ENCODE measurements at places on chromosomes 11 and 22. TPM values are rescaled to one million over a fixed set of nuclear protein-coding genes. Genes with fewer than 3 reads are reported as not detected.

Gene CDC42EP1
- 34.8 TPM for total RNA-seq

Gene CD3E
- total RNA-seq: 1.8 TPM

Gene SELENOO
- 18.0 TPM for total RNA-seq

Gene SC5D
- 21.6 TPM for total RNA-seq

Gene PGM2L1
- total RNA-seq: 3.4 TPM

Gene PRR33
- 0.33 TPM for total RNA-seq

DNA sequence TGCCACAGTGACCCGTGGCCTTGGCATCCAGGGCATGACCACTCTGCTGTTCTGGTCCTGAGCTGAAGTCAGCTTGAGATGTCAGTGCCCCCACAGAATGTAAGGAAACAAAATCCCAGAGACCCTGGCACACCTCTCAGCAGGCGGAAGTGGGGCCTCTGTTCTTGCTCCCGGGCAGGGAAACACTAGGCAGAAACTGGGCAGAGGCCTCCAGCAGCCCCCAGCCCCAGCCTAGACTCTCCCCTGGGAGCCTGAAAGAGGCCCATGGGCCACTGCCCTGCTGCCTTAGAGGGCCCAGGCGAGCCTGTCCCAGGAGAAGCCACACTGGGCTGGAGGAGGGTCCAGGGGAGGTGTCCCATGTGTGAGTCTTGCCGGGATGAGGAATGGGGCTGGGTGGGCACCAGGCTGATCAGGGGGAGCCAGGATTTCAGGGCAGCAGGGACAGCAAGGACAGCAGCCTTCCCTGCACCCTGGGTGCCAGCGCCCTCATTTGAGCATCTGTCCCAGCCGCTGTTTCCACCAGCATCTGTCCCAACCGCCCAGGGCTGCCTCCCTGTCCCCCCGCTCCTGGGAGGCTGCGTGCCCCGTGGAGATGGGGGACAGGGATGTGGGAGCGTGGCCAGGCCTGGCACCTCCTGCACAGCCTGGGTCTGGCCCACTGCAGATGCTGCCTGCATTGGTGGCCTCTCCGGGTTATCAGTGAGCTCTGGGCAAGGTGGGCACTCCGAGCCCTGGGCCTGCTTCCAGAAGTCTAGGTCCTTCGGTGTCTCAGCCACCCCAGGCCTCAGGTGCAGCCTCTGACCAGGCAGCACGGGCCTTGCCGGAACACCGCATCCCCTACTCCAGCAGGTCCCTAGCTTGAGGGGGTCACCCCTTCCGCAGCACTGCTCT is 1072.4 kb downstream of the BRD1 start:
- no peak overlapping the region for H3K27ac ChIP-seq
- no peak overlapping the region for H3K4me3 ChIP-seq
- DNase-seq: peak; percentile 40
- H3K36me3 ChIP-seq: no peaks in the 10 kb centered on the region
- H3K27me3 ChIP-seq: no peaks in the 10 kb centered on the region
- H3K4me1 ChIP-seq: no peaks in the 10 kb centered on the region

GRCh38 chr11:10866893-10867331 is 9.1 kb upstream of the ZBED5 start:
- no peaks in the 10 kb centered on the region for H3K36me3 ChIP-seq
- DNase-seq: no peak

DNA sequence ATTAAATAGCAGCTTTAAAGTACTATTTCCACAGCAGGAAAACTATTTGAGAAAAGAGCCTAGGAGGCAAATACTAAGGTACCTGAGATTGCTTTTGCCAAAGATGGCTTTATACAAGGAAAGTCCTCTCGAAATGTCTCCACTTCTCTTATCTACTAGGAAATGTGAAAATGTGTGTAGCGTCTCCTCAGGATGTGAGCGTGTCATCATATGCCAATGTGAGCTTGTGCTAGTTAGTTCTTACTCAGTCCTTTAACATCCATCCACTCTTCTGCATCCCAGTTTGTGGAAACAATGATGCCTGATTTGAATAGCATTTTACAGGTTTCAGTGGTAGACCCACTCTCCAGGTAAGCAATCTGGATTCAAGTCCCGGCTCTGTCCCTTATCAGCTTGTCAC is 421.0 kb downstream of the DYNC2H1 start:
- H3K4me1 ChIP-seq: peaks cover 14% of the 10 kb centered on the region
- H3K27ac ChIP-seq: peak overlapping the region; percentile 60
- no peaks in the 10 kb centered on the region for H3K27me3 ChIP-seq
- no peaks in the 10 kb centered on the region for H3K36me3 ChIP-seq
- no peak for DNase-seq

- no peak for DNase-seq
- no peaks in the 10 kb centered on the region for H3K36me3 ChIP-seq
- no peaks in the 10 kb centered on the region for H3K27me3 ChIP-seq
- H3K4me1 ChIP-seq: no peaks in the 10 kb centered on the region
Observed at GRCh38 chr11:20451568-20451967, 64.1 kb downstream of the PRMT3 start.

GRCh38 chr11:95776859-95777258 is 12.7 kb downstream of the FAM76B start:
- no peaks in the 10 kb centered on the region for H3K4me1 ChIP-seq
- H3K27me3 ChIP-seq: no peaks in the 10 kb centered on the region
- DNase-seq: no peak

GRCh38 chr11:119567688-119568582 is 145.0 kb upstream of the THY1 start:
- H3K27ac ChIP-seq: no peak overlapping the region
- H3K4me3 ChIP-seq: no peak overlapping the region
- no peaks in the 10 kb centered on the region for H3K27me3 ChIP-seq
- no peak for DNase-seq
- H3K4me1 ChIP-seq: no peaks in the 10 kb centered on the region

DNA sequence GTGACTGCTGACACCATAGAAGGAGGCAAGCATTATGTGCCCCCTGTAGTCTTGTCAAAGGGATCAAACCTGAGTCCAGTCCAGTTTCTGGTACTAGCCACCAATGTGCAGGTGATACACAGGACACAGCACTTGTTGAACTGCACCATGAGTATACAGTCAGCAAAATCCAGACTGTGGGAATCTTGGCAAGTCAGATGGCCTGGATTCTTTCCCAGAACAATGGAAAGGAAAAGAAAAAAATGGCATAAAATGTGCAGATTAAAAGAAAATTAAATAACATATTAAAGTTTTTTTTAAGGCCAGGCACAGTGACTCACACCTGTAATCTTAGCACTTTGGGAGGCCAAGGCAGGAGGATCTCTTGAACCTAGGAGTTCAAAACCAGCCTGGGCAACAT is 16.8 kb downstream of the CRY2 start:
- peaks cover 30% of the 10 kb centered on the region for H3K4me1 ChIP-seq
- H3K36me3 ChIP-seq: peaks cover 87% of the 10 kb centered on the region
- H3K27ac ChIP-seq: no peak overlapping the region
- no peaks in the 10 kb centered on the region for H3K27me3 ChIP-seq
- no peak overlapping the region for H3K4me3 ChIP-seq
- DNase-seq: no peak

DNA sequence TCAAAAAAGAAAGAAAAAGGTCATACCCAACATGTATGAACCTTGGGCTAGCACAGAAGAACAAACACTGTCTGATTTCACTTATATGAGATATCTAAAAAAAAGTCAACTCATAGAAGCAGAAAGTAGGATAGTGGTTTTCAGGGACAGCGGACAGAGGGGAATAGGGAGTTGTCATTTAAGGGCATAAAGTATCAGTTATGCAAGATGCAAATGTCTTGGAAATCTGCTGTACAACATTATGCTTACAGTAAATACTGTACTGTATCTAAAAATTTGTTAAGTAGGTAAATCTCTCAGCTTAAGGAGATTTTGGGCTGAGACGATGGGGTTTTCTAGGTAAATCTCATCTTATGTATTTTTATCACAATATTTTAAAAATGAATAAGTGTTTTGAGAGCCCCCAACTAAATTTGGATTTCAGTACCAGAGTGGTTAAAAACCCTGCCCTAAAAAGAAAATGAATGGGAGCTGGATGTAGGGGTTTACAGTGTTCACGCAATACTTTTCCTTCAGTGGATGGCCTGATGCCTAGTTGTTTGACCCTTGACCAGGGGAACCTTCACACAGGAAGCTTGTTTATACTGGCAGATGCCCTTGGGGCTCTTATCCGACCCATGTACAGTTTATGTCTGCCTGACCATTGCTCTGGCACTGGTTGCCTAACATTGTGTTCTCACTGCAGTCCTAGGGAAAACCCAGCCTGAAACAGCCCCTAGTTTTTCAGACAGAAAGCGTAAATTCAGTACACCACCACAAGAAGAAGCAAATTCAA is 34.8 kb downstream of the SLC22A9 start:
- H3K4me3 ChIP-seq: no peak overlapping the region
- no peaks in the 10 kb centered on the region for H3K27me3 ChIP-seq
- no peaks in the 10 kb centered on the region for H3K36me3 ChIP-seq
- no peaks in the 10 kb centered on the region for H3K4me1 ChIP-seq
- DNase-seq: no peak
- H3K27ac ChIP-seq: no peak overlapping the region

- no peak overlapping the region for H3K4me3 ChIP-seq
- H3K4me1 ChIP-seq: no peaks in the 10 kb centered on the region
- H3K27me3 ChIP-seq: no peaks in the 10 kb centered on the region
- H3K36me3 ChIP-seq: no peaks in the 10 kb centered on the region
Observed at GRCh38 chr11:19429108-19429760, 188.5 kb upstream of the E2F8 start.

- no peak for DNase-seq
- no peak overlapping the region for H3K4me3 ChIP-seq
- H3K27me3 ChIP-seq: no peaks in the 10 kb centered on the region
Observed at GRCh38 chr11:41789376-41789775, 329.9 kb upstream of the LRRC4C start.

- H3K36me3 ChIP-seq: peaks cover 52% of the 10 kb centered on the region
- no peak for DNase-seq
- H3K27ac ChIP-seq: no peak overlapping the region
- H3K27me3 ChIP-seq: no peaks in the 10 kb centered on the region
- no peaks in the 10 kb centered on the region for H3K4me1 ChIP-seq
Observed at GRCh38 chr22:49776891-49777290, 50.8 kb downstream of the BRD1 start.

GRCh38 chr11:64409707-64410403 is 50.9 kb downstream of the RPS6KA4 start:
- H3K27me3 ChIP-seq: no peaks in the 10 kb centered on the region
- DNase-seq: no peak
- no peaks in the 10 kb centered on the region for H3K36me3 ChIP-seq

GRCh38 chr11:74696939-74697675 is 34.1 kb downstream of the CHRDL2 start:
- H3K4me1 ChIP-seq: no peaks in the 10 kb centered on the region
- H3K27me3 ChIP-seq: no peaks in the 10 kb centered on the region
- H3K36me3 ChIP-seq: no peaks in the 10 kb centered on the region
- H3K27ac ChIP-seq: peak overlapping the region; percentile 77

GRCh38 chr22:30305519-30305905 is 16.2 kb upstream of the CASTOR1 start:
- no peak overlapping the region for H3K4me3 ChIP-seq
- H3K36me3 ChIP-seq: peaks cover 17% of the 10 kb centered on the region
- H3K27me3 ChIP-seq: no peaks in the 10 kb centered on the region
- no peaks in the 10 kb centered on the region for H3K4me1 ChIP-seq
- peak; percentile 89 for DNase-seq

GRCh38 chr11:10350334-10350733 is 45.5 kb downstream of the ADM start:
- no peaks in the 10 kb centered on the region for H3K27me3 ChIP-seq
- H3K27ac ChIP-seq: no peak overlapping the region

DNA sequence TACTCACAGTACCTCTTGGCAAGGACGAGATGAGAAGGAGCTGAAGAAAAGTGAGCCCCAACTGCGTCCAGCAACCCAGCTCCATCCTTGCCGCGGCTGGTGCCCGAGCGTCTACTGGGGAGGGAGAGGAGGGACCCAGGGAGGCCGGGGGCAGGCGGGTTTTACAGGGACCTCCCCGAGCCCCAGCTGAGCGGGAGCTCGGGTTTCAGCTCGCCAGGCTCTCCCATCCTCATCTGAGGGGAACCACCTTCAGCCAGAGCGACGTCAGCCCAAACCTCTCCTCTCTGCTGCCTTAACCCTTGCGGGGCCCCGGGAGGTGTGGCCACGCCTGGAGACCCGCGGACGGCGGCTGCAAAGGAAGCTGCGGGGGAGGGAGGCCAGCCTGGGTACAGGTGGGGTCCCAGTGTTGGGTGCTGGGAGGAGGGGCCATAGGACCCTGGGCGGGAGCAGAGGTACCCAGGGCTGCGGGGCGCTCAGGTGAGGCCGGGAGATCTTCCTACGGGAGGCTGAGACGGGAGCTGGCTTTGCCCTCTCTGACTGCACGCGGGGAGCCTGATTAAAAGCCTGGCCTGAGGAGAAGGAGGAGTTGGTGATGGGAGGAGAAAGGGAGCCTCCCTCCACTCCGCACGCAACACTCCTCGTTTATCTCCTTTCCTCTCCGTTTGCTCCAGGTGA is at the start of gene PAMR1:
PAMR1 (minus strand) TSS at position 116 of the 675 bp plus-strand sequence; CDS start at position 85, 31 bp downstream.
- H3K36me3 ChIP-seq: no peaks in the 10 kb centered on the region
- peak within 1 kb of the TSS; percentile 41 for H3K27ac ChIP-seq
- peak; percentile 76 for DNase-seq
- H3K4me1 ChIP-seq: peaks cover 20% of the 10 kb centered on the region

DNA sequence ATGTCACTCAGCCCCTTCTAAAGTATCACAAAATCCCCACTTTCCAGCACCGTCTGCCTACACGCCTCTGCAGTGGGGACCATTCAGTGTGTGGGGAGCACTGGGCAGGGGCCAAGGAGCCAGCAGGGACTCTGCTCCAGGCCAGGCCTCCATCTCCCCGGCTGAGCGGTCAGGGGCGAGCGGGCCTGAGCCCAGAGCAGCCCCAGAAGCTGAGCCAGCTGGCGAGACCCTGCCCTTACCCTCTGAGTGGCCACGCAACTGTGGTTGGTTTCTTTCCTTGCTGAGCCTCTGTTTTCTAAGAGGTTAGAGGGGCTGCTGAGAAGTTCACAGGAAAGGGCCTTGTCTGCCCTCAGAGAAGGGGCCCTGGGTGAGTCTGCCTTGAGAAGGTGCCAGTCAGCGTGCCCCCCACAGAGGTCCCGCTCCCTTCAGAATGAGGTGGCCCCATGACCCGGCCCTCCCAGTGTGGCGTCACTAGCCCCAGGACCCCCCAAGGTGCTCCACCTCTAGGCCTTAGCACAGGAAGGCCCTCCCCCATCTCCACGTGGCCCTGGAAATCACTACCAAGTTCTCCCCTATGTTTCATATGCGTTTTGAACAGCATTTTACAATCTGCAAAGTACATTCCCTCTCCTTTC is 46.9 kb downstream of the WNT11 start:
- no peaks in the 10 kb centered on the region for H3K36me3 ChIP-seq
- no peaks in the 10 kb centered on the region for H3K27me3 ChIP-seq
- DNase-seq: no peak
- no peak overlapping the region for H3K4me3 ChIP-seq
- H3K4me1 ChIP-seq: no peaks in the 10 kb centered on the region
- H3K27ac ChIP-seq: no peak overlapping the region

GRCh38 chr11:134358165-134358855 is 26.5 kb downstream of the GLB1L2 start:
- no peak overlapping the region for H3K4me3 ChIP-seq
- no peaks in the 10 kb centered on the region for H3K36me3 ChIP-seq
- H3K27me3 ChIP-seq: no peaks in the 10 kb centered on the region
- H3K4me1 ChIP-seq: peaks cover 5% of the 10 kb centered on the region
- H3K27ac ChIP-seq: no peak overlapping the region
- DNase-seq: no peak

GRCh38 chr22:29305836-29306174 is 645 bp upstream of the GAS2L1 start:
- peaks cover 49% of the 10 kb centered on the region for H3K4me1 ChIP-seq
- no peaks in the 10 kb centered on the region for H3K27me3 ChIP-seq
- H3K4me3 ChIP-seq: peak overlapping the region; percentile 91
- DNase-seq: no peak
- no peaks in the 10 kb centered on the region for H3K36me3 ChIP-seq
- H3K27ac ChIP-seq: peak overlapping the region; percentile 88
